ENCODE measurements at places on chromosomes 1 and 21. TPM values are rescaled to one million over a fixed set of nuclear protein-coding genes. Genes with fewer than 3 reads are reported as not detected.

GRCh38 chr1:78383923-78384322 is 106.9 kb upstream of the PTGFR start:
- DNase-seq, result no peak

- DNase-seq, result no peak
These were observed 56.7 kb downstream of the H3-3A start for GRCh38 chr1:226119169-226119568.

The DAB1 gene
- 0.39 TPM for total RNA-seq

DNA sequence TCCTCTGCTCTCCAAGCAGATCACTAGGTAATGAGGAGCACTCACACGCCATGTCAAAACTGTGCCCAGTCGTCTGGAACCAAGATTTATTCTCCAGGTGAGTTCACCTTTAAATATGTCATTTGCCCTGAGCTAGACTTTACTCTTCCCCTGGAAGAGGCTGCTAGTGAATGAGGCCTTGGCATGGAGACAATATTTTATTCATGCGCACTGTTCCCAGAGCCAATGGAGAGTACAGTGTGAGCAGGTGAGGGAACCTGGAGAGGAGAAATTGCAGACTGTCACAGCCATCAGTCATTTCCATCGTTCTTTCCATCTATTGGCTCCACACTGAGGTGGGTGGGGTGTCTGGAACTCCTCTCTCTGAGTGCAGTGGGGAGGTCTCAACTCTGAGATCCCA is 333.6 kb downstream of the KCNH1 start:
- no peak for DNase-seq

Measured in Caco-2 (cell line).